ELF-1 (cell line): ENCODE measurements at places on chromosomes 4 and X.

DNA sequence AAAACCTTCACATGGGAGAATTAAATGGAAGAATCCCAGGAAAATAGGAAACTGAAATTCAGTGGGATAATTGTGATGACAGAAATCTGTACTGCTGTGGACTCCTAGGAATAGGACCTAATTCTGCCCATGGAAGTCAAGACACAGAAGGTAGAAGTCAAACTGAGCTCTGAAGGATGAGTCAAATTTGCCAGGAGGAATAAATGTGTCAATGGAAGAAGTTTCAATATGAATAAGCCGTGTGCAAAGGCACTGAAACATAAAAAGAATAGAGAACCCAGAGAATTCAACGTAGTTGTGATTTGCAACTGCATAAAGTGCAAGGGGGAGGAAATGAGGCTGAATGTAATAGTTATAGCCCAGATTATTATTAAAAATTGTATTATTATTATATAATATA, 11.6 kb downstream of the ENAM start:
- no peak for DNase-seq

DNA sequence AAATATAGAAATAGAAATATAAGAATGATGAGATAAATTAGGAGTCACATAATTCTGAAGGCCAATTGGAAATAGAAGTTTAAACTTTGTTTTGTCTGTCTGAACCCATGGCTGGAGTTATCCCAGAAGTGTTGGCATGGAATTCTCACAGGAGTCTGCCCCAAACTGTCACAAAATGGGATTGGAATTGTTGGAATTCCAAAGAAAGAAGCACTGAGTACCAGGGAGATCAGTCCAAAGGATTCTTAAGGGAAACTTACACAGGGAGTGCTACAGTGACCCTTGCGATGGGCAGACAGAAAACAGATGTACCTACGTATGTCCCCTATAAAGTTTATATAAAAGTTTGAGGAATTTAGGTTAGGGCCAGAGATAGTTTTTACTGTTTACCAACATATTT, 1607.7 kb downstream of the ARAP2 start:
- DNase-seq = no peak

GRCh38 chrX:3576886-3577501, 136.5 kb downstream of the PRKX start:
- DNase-seq = no peak

DNA sequence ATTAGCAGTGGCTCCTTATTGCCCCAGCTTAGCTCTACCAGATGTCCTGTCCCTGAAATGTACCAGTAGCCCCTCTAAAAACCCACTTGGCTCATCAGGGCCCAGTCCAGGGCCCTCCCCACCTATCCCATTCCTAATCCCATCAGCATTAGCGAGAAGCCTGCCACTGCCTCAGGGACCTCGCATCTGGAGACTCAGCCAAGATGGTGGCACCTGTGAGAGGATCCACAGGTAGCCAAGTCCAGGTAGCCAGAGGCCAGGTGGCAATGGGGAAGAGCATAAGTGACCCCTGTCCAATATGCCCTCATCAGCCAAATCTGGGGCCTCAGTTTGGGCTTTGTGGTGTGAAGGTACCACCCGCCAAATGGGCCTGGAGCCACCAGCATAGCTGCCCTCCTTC, 97.7 kb downstream of the MAMLD1 start:
- no peak for DNase-seq

DNA sequence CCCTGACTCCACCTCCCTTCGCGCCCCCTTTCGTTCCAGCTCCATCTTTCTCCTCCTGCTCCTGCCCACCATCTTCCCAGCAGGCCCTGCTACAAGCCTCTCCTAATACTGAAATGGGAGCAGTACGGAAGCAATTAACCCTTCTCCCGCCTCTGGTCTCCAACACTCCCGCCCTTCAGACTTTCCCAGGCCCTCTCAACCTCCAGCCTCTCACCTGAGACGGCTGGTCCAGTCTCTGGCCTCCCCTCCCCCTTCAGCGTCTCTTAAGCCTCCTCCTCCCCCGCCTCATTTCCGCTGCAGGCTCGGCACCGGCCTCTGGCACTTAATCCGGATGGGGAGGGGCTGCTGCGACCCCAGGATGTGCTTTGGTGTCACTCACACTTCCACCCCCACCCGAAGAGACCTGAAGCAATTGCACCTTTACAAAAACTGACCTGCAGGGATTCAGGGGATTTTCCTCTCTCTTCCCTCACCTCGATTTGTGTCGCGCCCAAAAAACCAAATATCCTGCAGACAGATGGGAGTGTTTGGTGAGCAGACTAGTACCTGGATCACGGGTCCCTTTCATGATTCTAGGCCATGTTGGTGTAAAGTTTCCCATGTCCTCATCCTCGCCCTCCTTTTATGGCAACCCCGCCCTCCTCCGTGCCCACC, 657 bp downstream of the TCEAL8 start:
- peak; percentile 98 for DNase-seq

DNA sequence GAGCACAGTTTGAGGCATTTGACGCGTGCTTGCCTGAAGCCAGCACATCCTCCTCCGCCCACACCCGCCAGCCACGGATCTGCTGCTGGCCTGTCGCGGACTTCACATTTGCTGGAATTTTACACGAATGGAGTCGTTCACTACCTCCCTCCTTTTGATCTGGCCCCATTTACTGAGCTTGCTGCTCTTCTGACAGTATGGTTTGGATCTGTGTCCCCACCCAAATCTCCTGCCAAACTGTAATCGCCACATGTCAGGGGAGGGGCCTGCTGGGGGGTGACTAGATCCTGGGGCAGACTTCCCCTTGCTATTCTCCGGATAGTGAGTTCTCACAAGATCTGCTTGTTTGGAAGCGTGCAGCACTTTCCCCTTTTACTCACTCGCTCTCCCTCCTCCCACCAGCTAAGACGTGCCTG, 19.9 kb upstream of the CPLX1 start:
- no peak for DNase-seq

- no peak for DNase-seq
Observed at GRCh38 chr4:163556650-163557391, 62.3 kb downstream of the TMA16 start.

DNA sequence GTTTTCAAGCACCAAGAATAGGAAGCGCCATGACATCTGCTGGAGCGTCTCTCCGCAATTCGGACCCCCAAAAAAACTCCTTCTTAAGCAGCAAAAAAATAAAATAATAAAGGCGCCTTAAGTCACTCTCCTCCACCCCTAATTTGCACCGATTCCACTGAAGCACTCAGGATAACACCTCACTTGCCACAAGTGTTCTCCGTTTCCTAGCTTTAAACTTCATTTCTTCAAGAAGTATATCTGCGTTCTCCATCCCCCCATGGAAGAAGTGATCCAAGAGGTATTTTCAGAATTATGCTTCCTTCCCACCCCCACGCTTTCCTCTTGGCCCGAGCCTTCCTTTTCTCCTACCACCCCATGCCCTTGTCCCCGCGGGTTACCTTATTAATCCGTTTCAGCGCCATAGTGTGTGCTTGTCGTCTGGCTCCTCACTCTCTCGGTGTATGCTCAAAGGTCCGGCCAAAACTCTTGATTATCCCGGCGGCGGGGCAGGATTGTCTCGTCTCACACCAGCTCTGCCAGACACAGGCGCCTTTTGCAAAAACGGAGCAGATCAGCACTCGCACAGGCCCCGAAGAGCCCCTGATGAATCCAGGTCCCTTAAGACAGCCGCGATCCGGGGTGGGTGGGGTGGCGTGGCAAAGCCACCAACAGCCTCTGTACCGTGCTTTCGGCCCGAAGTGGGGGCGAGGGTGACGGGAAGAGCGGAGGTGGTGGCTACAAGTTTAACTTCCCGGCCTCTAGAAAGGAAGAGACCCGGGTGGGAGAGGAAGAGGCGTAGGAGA, 1.1 kb downstream of the UBE2D3 start:
- no peak for DNase-seq

DNA sequence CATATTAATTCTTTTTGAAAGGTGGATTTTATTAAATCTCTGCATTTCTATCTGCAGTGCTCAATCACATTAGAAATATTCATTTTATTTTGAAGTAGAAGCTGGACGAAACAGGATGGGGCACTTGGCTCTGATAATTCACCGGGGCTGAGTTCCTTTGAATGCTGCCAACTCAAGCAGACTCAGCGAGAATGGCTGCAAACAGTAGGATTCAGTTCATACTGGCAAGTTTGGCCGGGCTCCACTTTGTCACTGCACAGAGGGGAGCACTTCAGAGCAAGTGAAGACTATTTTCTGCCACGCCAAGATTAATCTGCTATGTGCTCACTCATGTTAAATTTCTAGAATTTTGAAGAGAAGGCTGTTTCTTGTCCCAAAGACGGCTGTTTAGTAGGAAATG, 30.7 kb upstream of the KLHL8 start:
- DNase-seq = no peak

DNA sequence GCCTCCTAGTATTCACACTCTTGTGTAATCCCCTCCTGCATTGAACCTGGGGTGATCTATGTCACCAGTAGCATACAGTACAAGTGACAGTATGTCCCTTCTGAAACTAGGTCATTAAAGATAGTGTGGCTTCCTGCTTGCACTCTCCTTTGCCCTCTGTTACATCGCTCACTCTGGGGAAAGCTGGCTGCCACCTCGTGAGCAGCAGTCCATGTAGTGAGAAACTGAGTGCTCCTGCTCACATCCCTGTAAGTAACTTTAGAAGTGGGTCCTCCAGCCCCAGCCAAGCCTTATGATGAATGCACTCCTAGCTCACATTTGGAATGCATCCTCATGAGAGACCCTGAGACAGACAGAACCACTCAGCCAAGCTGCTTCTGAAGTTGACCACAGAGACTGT, 89.8 kb upstream of the TNIP3 start:
- no peak for DNase-seq

GRCh38 chr4:135921081-135921480, 1611.2 kb downstream of the PCDH18 start:
- DNase-seq = no peak

- DNase-seq = peak; percentile 91
Observed at GRCh38 chr4:132818091-132818490, 331.0 kb upstream of the PCDH10 start.

DNA sequence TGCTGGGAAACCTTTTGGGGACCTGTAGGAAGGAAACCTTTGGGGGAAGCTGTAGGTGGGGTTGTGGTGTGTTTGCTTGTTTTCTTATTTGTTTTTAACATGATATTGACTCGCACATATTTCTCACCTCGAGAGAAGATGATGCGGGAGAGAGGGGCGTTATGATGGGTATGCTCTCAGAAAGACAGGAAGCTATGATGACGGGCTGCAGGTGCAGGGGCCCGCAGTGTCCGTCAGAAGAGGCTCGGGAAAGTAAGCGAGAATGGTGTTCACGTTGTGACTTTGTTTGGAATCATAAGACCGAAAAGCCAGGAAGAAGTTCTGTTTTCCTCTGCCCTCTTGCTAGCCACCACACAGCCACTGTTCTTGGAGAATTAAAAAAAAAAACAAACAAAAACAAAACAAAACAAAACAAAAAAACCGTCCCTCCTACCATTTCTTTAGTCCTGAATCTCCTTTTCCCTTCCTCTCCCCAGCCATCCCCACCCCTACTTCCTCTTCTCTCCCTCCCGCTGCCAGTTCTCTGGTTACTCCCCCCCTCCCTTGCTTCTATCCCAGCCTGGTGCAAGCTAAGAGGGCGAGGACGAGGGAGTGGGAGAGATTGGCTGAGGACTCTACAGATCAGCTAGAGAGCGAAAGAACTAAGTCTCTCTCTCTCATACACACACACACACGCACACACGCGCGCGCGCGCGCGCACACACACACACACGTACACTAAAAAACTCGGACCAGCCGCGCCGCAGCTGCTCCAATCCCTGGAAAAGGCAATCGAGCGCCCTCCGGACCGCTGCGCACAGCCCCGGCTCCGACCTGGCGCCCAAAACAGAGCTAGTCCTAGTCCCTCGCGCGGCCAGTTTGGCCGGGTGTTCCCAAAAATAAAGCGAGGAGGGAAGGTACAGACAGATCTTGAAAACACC, at the start of gene BMP3:
Gene BMP3 (plus strand): TSS at position 648 of the 920 bp plus-strand sequence. CDS start 577 bp downstream, outside the sequence.
- DNase-seq = peak; percentile 36

GRCh38 chr4:183306811-183307210, 13.3 kb downstream of the CLDN22 start:
- no peak for DNase-seq

DNA sequence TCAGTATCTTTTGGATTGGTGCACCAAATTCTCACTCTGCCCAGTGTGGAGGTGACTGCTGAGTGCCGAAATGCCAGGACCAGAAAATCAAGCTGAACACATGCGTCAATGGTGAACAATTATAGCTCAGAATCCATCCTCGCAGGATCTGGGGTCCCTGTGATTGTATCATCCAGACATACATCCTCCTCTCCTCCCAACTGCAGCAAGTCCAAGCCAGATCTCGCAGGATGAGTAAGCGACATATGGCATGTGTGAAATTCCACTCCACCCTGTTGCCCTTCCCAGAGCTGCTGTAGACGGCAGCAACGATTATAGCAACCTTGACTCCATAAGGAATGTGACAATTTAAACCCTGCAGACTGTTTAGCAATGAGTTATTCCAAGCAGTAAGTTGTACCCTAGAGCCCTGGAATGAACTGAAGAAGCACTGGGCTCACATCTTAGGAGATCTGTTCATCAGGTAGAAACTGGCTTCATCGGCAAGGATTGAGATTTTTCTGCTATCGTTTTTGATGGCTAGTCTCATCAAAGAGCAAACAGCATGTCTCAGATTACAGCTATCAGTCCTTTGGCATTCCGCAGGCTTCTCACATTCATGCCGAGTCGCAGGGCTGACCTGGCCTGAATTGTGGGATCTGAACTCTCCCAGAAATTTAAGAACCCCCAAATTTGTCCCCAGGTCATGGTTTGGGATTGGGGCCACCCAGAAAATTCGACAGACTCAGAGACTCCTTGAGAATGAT, 35.5 kb upstream of the SORBS2 start:
- DNase-seq = peak; percentile 81

GRCh38 chrX:39802354-39802753, 295.4 kb downstream of the BCOR start:
- DNase-seq = peak; percentile 51

GRCh38 chr4:4383085-4383484, 3.8 kb upstream of the NSG1 start:
- DNase-seq = no peak

GRCh38 chr4:128516301-128516969, 228.8 kb upstream of the PGRMC2 start:
- DNase-seq = no peak

- no peak for DNase-seq
Observed at GRCh38 chr4:153212736-153213135, 8.5 kb downstream of the TRIM2 start.

- peak; percentile 86 for DNase-seq
Observed at GRCh38 chr4:89226665-89227574, 80.7 kb downstream of the GPRIN3 start.

DNA sequence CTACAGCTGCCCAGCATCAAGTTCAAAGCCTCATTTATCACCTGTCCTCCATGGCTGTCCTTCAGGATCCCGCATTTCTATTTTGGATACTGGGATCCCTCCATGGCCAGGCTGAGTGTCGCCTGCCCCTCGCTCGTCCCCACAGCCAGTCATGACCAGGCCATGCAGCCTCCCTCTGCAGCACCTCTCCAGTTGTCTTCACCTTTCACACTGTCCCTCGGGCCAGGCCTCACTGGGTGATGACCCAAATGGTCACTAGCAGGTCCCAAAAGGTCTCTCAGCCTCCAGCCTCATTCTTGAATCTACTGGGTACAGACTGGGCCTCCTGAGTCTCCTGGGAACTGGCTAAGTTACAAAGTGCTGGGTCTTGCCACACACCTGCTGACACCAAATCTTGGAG, 48.7 kb upstream of the HELT start:
- DNase-seq = no peak

- DNase-seq = no peak
Observed at GRCh38 chr4:184848510-184848909, 22.7 kb upstream of the ACSL1 start.
